Right hindlimb (tissue), 1 donor: ENCODE measurements at places on chromosomes 2 and 18.

DNA sequence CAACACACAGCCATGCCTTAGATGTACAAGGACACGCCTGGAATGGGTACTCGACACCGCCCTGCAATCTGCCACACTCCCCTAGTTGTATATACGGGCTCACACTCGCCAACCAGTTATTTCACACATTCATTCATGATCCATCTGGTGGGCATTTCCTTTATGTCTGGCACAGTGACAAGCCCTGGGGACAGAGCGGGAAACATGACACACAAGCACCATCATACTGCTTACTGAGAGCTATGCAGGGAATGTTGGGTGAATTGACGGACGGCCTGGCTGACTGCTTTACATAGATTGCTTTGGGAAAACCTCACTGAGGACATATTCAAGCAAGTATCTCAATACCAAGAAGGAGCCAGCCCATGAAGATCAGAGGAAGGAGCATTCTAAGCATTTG, 448.0 kb upstream of the SPRED2 start:
- peak; percentile 39 for DNase-seq

DNA sequence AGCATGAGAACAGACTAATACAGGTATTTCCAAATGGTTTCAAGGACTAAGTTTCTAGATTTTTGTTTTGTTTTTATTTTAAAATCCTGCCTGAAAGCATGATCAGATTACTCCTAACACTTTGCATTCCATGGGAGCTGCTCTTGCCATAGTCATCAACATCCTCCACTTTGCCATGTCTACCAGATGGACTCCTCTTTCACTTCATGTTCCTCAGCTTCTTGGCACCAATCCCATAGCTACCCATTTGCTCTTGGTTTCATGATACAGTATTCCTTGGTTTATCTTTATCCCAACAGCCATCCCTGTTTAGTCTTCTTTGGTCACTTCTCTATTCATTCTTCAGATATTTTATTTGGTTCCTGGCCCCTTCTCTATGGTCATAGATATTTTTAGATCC, 154.2 kb upstream of the CCDC195 start:
- no peak for DNase-seq

GRCh38 chr2:227813562-227814353, at the start of gene CCL20:
Gene CCL20, plus strand, starts transcription at chr2:227813842. Its CDS starts 70 bp downstream, at chr2:227813912.
- DNase-seq, result no peak

GRCh38 chr18:3898861-3899613, 449.1 kb downstream of the TGIF1 start:
- no peak for DNase-seq

GRCh38 chr2:198188982-198189381, 384.6 kb downstream of the PLCL1 start:
- no peak for DNase-seq

- peak; percentile 40 for DNase-seq
These were observed 316.7 kb upstream of the CHAC2 start for GRCh38 chr2:53450923-53451322.

DNA sequence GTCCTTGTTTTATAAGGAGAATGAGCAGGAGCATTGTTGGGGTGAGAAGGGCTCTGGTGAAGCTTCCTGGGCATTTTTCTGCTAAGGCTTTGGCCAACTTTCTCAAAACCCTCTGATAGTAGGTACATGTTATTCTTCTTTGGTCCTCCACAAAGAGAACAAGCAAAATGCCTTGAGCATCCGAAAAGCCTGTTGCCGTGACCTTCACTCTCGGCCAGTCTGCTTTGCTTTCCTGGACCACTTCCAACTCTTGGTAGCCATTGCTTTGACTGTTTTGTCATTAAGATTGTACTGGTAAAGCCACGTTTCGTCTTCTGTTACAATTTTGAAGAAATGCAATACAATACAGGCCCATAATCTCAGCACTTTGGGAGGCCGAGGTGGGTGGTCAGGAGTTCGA, 27.4 kb upstream of the ALLC start:
- DNase-seq, result no peak

- no peak for DNase-seq
These were observed 96.2 kb upstream of the ARHGAP28 start for GRCh38 chr18:6633310-6633709.

DNA sequence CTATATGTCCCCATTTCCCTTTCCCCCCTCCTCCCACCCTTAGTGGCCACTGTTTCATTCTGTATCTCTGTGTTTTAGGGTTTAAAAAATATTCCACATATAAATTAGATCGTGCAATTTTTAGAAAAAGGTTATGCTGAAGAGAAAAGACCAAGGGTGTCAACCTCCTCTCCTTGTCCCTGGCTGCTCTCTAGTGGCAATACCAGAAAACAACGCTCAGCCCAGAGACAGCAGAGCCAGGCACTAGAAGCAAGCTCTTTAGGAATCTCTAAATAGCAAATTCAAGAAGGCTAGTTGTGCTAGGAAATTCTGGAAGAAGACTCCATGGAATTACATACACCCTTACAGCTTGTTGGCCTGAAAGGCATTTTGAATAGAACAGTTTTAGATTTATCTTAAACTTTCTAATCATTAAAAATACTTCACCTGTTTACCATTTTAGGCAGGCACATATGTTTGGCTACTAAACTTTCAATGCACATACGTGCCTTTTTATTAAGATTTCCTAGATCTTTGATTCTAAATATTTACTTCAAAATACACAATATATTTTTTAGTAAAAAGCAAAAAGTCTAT, 35.1 kb upstream of the RASGRP3 start:
- DNase-seq, result peak; percentile 82

- no peak for DNase-seq
These were observed 26.3 kb downstream of the ERLEC1 start for GRCh38 chr2:53813151-53813550.

- DNase-seq, result no peak
These were observed 221.5 kb upstream of the CDH2 start for GRCh38 chr18:28398471-28398870.

GRCh38 chr2:196380098-196380497, 208.7 kb upstream of the STK17B start:
- DNase-seq, result no peak

DNA sequence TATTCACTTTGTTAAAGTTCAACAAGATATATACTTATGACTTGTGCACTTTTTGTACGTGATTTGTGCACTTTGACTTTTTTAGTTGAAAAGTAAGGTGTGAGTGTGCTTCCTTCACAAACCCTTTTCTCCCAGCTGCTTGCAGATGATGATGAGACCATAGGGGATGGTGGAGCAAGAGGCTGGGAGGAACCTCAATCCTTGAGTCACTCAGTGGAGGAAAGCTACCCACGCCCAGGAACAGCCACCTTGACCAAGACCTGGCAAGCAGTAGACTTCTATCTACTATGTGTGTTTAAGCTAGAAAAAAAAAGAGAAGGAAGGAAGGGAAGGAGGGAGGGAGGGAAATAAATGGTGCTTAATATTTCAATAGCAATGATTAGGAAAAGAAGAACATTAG, 25.2 kb upstream of the TAF1B start:
- no peak for DNase-seq

DNA sequence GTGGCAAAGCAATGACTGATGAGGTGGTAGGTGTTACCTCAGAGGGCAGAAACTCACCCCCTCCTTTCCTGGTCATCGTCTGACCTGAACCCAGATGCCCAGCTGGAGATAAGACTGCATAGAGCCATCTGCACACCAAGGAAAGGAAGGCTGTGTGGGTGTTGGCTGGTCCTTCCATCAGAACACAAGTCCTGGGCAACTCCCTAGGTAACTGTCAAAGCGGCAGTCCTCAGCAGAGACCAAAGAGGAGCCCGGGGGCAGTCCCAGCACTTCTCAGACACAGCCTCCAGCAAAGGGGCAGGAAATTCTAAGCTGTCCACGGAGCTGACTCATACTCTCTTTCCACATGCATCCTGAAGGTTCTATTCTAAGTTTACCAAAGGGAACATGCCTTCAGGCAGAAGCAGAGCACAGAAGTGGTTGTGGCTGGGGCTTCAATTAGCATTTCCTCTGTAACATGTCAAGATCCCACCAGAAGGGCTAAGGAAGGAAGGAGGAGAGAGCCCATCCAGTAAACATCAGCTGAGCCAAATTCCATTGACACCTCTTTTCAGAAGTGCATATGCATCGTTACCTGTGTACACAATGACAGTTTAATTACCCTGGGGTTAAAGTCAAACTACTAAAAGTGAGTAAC, 54.7 kb downstream of the SPRED2 start:
- DNase-seq, result no peak

DNA sequence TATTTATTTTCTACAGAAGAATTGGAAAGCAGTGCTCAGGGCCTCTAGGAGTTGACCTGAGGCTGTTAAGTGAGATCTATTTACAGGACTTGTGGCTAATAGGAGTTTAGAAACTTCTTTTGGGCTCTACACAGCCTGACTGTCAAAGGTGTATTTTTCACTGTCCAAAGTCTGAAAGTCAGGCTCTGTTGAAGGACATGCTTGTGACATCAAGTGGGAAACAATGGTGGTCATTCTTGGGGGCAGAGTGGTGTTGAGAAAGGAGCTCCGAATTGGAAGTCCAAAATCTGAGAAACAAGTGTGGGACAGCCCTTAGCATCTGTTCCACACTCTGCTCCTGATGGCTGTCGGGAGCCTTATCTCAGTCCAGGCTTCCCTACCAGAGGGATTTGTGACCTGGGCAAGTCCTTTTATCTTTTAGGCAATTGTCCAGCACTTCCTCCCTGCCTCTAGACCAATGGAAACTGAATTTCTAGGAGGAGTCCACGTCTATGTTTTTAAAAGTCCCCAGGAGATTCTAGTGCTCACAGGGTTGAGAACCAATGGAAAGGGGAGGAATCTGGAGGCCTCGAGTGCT, 76.4 kb downstream of the LIPG start:
- DNase-seq, result no peak

DNA sequence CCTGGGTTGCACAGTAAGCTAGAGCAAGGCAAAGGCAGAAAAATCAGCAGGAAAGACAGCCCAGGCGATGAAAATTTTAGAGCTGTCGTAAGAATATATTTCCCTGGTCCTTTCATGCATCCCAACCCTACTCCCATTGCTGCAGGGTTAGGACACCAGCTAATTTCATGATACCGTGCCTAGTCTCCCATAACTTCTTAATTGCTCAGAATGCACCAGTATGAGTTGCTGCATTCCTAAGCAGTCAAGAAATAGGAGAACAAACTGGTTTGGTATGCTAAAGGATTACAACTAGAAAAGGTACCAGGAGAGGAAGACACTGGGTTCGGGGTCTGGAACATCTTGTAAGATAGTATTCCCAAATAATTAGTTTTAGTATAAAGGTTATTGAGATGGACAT, 269.4 kb upstream of the NRXN1 start:
- no peak for DNase-seq

DNA sequence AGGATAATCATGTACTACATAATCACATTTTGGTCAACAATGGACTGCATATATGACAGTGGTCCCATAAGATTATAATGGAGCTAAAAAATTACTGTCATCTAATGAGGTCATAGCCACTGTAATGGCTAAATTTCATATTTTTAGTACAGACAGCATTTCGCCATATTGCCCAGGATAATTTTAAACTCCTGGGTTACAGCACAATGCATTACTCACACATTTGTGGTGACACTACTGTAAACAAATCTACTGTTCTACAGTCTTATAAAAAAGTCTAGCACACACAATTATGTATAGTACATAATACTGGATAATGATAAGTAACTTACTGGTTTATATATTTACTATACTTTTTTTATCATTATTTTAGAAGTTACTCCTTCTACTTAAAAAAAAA, 12.8 kb downstream of the EIF2AK2 start:
- DNase-seq, result no peak

GRCh38 chr2:212991120-212991519, 160.3 kb downstream of the IKZF2 start:
- no peak for DNase-seq

DNA sequence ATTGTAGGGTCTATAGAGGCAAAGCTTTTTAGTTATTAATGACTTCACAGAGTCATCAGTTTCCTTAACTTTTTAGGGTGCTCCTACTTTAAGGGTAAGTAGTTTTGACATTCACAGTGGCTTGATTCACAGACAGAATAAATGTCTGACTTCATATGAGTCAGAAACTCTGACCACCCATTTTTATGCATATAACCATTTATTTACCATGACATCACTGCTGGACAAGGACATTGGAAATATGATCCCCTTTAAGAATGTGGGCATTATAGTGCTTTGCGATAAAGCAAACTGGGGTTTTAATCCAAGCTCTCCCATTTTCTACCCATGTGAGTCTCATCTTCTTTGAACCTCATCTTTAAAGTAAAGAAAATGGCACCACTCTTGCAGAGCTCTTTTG, 162.0 kb upstream of the MC4R start:
- DNase-seq, result no peak

GRCh38 chr2:173415431-173416381, 61.0 kb downstream of the CDCA7 start:
- peak; percentile 31 for DNase-seq

DNA sequence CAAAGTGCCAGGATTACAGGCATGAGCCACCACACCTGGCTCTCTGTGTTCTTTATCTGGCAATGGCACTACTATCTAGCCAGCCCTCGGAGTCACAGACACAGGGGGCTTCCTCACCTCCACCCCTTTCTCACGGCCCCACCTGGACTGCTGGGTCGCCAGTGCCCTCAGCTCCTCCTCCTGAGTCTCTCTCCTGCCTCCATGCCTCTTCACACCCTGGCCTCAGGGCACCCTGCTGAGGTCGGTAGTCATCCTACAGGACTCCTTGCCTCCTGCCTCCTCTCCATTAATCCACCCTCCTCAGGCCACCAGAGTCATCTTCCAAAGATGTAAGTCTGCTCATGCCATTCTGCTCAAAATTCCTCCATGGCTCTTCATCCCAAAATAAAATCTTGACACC, 8.6 kb upstream of the ASPRV1 start:
- no peak for DNase-seq
